KG1 (cell line): ENCODE measurements at places on chromosomes 6 and 20.

DNA sequence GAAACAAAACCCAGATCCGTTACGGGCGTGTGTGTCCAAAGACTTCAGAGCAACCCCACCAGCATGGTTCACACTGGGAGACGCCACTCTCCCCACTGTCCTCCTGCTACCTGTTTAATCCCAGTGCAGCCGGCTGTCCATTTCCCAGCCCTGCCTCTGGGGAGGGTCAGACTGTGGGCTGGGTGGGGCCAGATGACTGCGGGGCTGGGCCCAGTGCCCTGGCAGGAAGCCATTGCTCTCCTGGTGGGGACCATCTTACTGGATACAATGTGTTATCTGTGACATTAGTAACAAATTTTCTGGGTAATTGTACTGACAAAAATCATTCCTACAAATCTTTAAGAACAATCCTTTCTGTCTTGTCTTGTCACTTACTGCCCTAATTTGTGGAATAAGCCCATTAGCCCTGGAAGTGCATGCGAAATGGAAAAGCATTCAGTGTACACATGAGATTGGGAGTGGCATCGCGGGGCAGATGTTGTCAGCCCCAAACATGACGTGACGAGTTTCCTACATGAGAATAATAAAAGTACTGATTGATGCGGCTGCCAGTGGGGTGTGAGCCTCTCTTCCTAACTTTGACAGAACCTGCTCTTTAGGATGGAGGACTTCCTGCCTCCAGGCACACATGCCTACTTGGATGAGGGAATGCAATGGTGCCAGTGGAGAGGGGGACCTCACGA lies 37.9 kb upstream of the PCMTD2 start:
- no peak for DNase-seq

DNA sequence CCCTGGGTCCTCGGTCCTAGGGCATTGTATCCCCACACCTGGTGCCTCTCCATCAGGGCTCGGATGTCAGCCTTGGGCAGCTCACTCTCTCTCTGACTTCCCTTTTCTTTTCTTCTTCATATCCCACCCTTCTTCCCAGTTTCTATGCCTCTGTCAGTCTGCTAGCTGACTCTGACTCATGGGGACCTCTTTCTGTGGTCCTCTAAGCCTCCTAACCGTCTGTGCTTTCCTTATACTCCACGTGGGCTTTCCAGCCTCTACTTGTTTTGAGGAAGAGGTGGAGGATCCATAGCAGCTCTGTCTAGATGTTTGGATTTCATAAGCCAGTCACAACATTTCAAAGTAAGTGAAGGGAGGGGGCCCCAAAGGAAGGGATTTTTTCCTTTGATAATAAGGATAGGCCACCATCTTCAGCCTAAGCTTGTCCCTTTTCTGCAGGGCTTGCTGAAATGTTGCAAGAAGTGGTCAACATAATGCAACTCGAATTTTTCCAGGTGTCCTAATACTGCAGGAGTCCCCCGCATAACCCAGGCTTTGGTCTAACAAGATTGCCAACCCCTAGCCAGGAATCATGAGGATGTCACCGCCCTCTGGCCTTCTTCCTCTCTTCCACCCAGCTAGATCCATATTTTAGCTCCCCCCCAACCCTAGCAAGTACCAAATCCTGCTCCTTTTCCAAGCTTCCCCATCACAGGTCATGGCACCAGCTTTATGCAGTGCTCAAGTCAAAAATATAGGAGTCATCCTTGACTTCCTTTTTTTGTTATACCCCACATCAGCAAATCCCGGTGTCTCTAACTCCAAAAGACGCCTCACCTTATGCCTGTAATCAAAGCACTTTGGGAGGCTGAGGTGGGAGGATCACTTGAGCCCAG lies 8.7 kb upstream of the PLTP start:
- DNase-seq: no peak

GRCh38 chr6:4970739-4971395 lies 33.0 kb downstream of the RPP40 start:
- no peak for DNase-seq

GRCh38 chr6:15461127-15461944 lies 201.5 kb downstream of the DTNBP1 start:
- no peak for DNase-seq

DNA sequence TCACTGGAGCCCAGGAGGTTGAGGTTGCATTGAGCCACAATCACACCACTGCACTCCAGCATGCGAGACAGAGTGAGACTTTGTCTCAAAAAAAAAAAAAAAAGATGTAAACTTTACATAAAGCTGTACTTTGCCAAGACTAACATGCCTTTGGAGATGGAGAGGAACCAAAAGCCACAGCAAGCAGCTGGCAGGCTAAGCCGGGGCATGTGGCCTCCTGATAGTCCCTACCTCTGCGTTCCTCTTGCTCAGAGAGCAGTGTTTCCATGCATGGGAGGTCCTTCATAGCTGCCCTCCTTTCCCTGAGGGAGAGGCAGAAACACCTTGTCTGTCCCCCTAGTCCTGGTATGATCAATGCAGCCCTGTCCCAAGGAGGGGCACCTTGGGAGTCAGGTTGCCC lies 35.2 kb downstream of the SPATA2 start:
- no peak for DNase-seq

DNA sequence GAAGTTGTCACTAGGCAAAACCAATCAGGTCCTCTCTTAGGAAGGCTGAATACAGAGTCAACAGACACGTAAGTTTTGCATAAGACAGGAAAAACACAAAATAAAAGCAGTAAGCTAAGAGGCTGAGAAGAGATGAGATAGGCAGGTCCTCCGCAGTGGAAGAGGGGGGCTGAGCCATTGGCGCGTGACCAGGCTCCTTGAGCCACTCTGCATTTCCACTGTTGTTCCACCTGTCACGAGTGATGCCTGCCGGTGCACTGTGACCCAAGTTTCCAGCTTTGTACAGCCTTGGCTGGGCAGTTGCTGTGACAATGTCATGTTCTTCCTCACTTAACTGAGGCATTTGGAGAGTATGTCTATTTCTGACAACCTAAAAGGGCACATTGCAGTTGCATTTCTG lies 58.6 kb downstream of the NUDT3 start:
- no peak for DNase-seq

- no peak for DNase-seq
Measured at GRCh38 chr6:29948277-29948676, 5.9 kb downstream of the HLA-A start.

DNA sequence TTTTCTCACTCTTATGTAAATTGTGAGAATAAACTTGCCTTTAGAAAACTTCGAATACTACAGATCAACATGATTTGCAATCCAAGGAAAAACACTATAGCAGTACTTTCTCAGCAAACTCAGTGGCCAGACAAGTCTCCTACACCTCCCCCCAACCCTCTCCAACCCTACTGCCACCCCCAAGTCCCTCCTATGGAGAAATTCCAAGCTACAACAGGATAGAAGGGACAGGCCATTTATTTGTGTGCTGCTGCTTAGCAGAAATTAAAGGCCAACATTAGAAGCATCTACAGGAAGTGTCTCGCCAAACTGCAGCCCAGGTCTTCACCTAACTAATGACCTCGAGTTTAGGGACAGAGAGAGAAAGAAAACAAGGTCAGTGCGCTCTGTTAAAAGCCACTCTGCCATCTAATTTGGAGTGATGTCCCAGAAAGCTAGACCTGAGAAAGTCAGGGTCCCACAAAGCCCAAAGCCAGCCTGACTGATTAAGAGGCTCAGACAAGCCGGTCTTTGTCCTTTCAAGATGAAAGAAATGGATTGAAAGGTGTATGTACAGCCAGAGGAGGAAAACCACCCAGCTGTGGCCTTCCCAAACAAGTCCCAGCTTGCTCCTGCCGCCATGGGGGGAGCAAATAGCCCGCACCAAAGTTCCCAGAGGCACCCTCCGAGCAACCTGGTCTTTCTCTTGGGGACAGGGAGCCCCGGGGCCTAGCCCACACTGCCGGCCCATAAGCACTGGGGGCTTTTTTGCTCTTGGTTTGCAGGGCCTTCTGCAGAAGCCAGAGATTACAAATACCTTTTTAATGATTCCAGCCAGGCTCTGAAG lies 3.4 kb downstream of the BMP7 start:
- DNase-seq: no peak

DNA sequence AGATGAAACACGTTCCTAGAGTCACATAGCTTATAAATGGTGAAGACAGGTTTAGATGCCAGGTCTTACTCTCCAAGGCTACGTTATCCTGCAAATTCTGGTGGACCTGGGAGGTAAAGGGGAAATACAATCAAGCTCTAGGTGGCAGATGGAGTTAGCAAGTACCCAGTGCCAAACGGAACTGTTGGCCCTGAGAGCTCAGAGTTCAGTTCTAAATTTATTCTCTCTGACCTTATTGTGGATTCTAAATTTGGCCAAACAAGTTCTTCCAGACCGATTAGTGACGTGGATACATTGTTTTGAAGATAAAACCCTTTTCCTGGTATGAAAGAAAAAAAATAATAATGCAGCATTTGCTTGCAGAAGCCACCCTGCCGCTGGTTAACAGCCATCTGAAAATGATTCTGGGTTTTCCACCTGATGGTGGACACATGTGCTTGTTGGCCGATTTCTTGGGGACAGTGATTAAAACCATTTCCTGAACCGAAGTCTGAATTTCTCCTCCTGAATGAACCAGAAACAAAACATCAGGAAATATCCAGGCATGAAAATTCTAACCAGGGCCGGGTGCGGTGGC lies 32.5 kb downstream of the RIPOR3 start:
- no peak for DNase-seq

GRCh38 chr6:152380993-152381898 lies 255.9 kb downstream of the SYNE1 start:
- no peak for DNase-seq
